ENCODE measurements at places on chromosomes 1 and 21. TPM values are rescaled to one million over a fixed set of nuclear protein-coding genes. Genes with fewer than 3 reads are reported as not detected.

The USF1 gene
- 54.5 TPM for total RNA-seq

The GIPC2 gene
- 0.05 TPM for total RNA-seq

The TMEM82 gene
- total RNA-seq: 0.05 TPM

The RSBN1 gene
- 3.4 TPM for total RNA-seq

The CBR3 gene
- total RNA-seq: 9.7 TPM

The PCP4 gene
- total RNA-seq: not detected

The PRDM15 gene
- 3.8 TPM for total RNA-seq

The AXDND1 gene
- total RNA-seq: 0.25 TPM

The HES3 gene
- total RNA-seq: not detected

The PLPP3 gene
- 19.7 TPM for total RNA-seq

The ZNF593 gene
- 46.6 TPM for total RNA-seq

The ZP4 gene
- total RNA-seq: not detected

The INKA2 gene
- 2.3 TPM for total RNA-seq

The MAP3K7CL gene
- total RNA-seq: 1.8 TPM

The PDZK1 gene
- 1.1 TPM for total RNA-seq

The F5 gene
- 0.09 TPM for total RNA-seq

The IL12RB2 gene
- 0.14 TPM for total RNA-seq

The TRIM58 gene
- not detected for total RNA-seq

The MCOLN3 gene
- total RNA-seq: 2.8 TPM

The EPHB2 gene
- 32.4 TPM for total RNA-seq

The LCE1E gene
- total RNA-seq: not detected

The S100A14 gene
- 0.46 TPM for total RNA-seq

The IFNLR1 gene
- 0.88 TPM for total RNA-seq

The PDE9A gene
- total RNA-seq: 1.0 TPM

The CELF3 gene
- total RNA-seq: not detected

The CDCA8 gene
- total RNA-seq: 44.5 TPM

The ESPN gene
- 1.2 TPM for total RNA-seq

The AKT3 gene
- total RNA-seq: 32.3 TPM

The OR2AJ1 gene
- not detected for total RNA-seq

The JAM2 gene
- 0.06 TPM for total RNA-seq

The ZNF648 gene
- not detected for total RNA-seq

The ACTA1 gene
- not detected for total RNA-seq

The TSHB gene
- total RNA-seq: not detected

The UBE2G2 gene
- total RNA-seq: 33.3 TPM

The NUCKS1 gene
- 99.7 TPM for total RNA-seq

The NHLH2 gene
- total RNA-seq: not detected

The ETV3L gene
- total RNA-seq: not detected

The AQP10 gene
- total RNA-seq: not detected

The PDE4DIP gene
- 8.1 TPM for total RNA-seq

The TCHHL1 gene
- total RNA-seq: not detected

The DYRK3 gene
- total RNA-seq: 11.1 TPM

The AMY1B gene
- not detected for total RNA-seq

The ST6GALNAC3 gene
- total RNA-seq: 0.64 TPM

The NID1 gene
- total RNA-seq: 7.5 TPM

The DSCAM gene
- total RNA-seq: not detected

The RRP1 gene
- total RNA-seq: 33.3 TPM

The ADCY10 gene
- not detected for total RNA-seq

The SPRR2D gene
- total RNA-seq: not detected
